ENCODE measurements at places on chromosomes 7 and 10.

DNA sequence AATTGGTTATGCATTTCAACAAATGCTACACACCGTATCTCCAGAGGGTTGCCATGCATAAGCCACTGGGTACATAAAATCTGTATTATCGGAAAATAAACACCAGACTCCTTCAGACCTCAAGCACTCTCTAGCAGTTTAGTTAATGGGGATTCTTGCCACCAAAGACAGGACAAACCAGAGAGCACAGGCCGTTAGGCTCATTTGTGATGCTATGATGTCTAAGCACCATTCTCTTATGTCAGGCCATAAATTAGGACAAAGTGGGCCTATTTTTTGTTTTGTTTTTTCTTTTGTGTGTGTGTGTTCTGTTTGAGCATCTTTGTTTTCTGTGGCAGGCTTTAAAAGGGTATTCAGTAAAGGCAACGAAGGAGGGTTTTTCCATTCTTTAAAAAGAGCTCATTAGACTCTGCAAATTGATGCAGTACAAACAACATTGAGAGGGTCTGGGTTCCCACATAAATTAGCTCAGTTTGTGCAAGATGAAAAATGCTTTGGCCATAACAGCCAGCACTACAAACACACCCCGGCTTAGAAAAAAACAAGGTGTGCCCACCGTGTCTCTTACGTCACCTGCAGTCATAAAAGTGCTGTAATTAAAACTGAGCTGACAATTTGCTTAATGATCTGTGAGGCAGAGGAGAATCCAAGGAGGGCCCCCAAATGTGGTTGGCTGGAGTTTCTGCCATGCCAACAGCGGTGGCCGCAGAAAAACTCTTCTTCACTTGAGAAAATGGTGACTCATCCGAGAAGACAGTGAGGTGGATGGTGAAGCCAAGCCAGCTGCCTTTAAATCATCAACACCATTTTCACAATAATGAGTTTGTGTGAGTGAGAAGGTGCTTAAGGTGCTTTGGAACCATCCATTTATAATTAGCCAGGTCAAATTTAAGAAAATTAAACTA, 297.9 kb downstream of the GATA3 start:
- H3K27me3 ChIP-seq = no peaks in the 10 kb centered on the region
- no peak overlapping the region for H3K27ac ChIP-seq
- H3K4me3 ChIP-seq = no peak overlapping the region
- no peaks in the 10 kb centered on the region for H3K4me1 ChIP-seq

DNA sequence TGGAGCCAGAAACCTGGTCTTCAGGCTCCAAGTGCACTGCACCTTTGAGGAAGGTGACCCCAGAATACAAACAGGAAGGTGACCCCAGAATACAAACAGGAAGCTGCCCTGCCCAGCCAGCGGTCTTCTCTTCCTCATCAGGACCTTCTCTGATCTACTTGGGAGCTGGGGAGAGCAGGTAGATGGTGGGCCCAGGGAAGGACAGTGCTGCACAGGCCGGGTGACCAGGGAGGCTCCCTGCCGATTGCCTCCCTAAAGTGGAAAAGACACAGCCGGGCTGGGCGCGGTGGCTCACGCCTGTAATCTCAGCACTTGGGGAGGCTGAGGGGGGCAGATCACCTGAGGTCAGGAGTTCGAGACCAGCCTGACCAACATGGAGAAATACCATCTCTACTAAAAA, 151.8 kb upstream of the CHST15 start:
- no peaks in the 10 kb centered on the region for H3K27me3 ChIP-seq
- no peak for DNase-seq
- H3K36me3 ChIP-seq = no peaks in the 10 kb centered on the region
- no peak overlapping the region for H3K4me3 ChIP-seq
- H3K27ac ChIP-seq = no peak overlapping the region
- H3K4me1 ChIP-seq = peaks cover 6% of the 10 kb centered on the region

- H3K27me3 ChIP-seq = no peaks in the 10 kb centered on the region
- no peaks in the 10 kb centered on the region for H3K36me3 ChIP-seq
- no peak overlapping the region for H3K27ac ChIP-seq
- no peaks in the 10 kb centered on the region for H3K4me1 ChIP-seq
- DNase-seq = no peak
Observed at GRCh38 chr10:101087965-101088364, 26.2 kb downstream of the KAZALD1 start.

DNA sequence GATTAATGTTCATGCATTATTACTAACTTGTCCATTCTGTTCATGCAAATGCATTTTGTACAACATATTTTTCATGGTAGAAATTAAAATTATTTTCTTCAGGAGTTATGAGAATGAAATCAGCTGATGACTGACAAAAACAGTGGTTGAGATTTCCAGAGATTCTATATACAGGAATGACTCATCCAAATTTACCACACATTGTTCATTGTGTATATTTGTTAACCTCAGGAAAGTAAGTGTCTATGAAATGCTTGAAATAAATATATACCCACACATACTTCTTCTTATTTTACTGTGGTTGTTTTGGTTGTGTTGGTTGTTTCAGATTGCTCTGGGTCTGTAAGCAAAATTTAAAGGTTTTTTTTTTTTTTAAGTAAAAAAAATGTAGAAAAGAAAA, 108.1 kb upstream of the SP8 start:
- no peaks in the 10 kb centered on the region for H3K27me3 ChIP-seq
- DNase-seq = no peak
- H3K36me3 ChIP-seq = no peaks in the 10 kb centered on the region
- H3K4me3 ChIP-seq = no peak overlapping the region
- H3K4me1 ChIP-seq = no peaks in the 10 kb centered on the region
- no peak overlapping the region for H3K27ac ChIP-seq

- peak; percentile 52 for DNase-seq
- peaks cover 30% of the 10 kb centered on the region for H3K4me1 ChIP-seq
- no peaks in the 10 kb centered on the region for H3K27me3 ChIP-seq
- peak overlapping the region; percentile 85 for H3K27ac ChIP-seq
- peak overlapping the region; percentile 84 for H3K4me3 ChIP-seq
- H3K36me3 ChIP-seq = no peaks in the 10 kb centered on the region
Observed at GRCh38 chr7:151340794-151341356, 737 bp upstream of the NUB1 start.

- no peak for DNase-seq
- H3K4me3 ChIP-seq = no peak overlapping the region
- H3K36me3 ChIP-seq = no peaks in the 10 kb centered on the region
- no peaks in the 10 kb centered on the region for H3K4me1 ChIP-seq
Observed at GRCh38 chr7:103613655-103614642, 167.9 kb upstream of the SLC26A5 start.

DNA sequence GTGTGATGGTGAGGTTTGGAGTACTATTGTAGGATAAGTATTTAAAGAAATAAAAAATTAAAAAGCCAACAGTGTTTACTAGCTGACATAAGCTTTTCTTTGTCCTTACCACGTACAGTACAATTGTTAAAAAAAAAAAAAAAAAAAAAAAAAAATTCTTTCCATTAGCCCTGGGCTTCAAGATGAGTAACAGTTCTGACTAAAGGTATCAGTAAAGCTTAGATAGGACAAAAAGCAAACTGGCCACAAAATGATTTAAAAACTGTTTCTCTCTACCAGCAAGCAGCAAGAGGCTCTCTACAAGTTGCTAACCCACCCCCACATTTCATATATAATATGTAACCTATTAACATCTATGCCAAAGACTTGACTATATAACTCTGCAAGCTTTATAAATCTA, 17.5 kb downstream of the HYCC1 start:
- no peak overlapping the region for H3K27ac ChIP-seq
- H3K4me3 ChIP-seq = no peak overlapping the region
- no peak for DNase-seq

DNA sequence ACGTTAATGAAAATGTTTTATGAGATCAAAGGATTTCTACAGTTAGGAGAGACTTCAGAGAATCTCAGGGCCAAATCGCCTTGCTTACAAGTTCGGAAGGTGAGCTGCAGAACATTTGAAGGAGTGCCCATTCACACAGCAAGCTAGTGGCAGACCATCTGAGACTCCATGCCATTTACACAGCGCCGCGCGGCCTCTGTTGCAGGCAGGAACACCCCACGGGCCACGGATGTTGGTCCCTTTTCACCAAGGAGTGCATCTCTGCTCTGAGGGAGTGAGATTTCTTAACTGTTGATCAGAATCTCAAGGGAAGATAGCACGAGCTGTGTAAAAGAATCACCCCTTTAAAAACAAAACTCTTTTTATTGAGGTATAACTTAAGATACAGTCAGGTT, 1.8 kb downstream of the UBE3C start:
- no peak overlapping the region for H3K27ac ChIP-seq
- no peaks in the 10 kb centered on the region for H3K27me3 ChIP-seq
- no peaks in the 10 kb centered on the region for H3K36me3 ChIP-seq
- no peak for DNase-seq
- peak overlapping the region; percentile 83 for H3K4me3 ChIP-seq

GRCh38 chr10:78529262-78529661, 495.6 kb downstream of the RPS24 start:
- H3K4me1 ChIP-seq = no peaks in the 10 kb centered on the region
- no peak for DNase-seq
- no peak overlapping the region for H3K4me3 ChIP-seq
- no peaks in the 10 kb centered on the region for H3K36me3 ChIP-seq
- no peak overlapping the region for H3K27ac ChIP-seq

- no peaks in the 10 kb centered on the region for H3K36me3 ChIP-seq
- H3K27ac ChIP-seq = no peak overlapping the region
- H3K4me1 ChIP-seq = peaks cover 12% of the 10 kb centered on the region
- no peak for DNase-seq
- H3K27me3 ChIP-seq = no peaks in the 10 kb centered on the region
- H3K4me3 ChIP-seq = no peak overlapping the region
Observed at GRCh38 chr7:7710469-7710868, 7.9 kb downstream of the RPA3 start.

DNA sequence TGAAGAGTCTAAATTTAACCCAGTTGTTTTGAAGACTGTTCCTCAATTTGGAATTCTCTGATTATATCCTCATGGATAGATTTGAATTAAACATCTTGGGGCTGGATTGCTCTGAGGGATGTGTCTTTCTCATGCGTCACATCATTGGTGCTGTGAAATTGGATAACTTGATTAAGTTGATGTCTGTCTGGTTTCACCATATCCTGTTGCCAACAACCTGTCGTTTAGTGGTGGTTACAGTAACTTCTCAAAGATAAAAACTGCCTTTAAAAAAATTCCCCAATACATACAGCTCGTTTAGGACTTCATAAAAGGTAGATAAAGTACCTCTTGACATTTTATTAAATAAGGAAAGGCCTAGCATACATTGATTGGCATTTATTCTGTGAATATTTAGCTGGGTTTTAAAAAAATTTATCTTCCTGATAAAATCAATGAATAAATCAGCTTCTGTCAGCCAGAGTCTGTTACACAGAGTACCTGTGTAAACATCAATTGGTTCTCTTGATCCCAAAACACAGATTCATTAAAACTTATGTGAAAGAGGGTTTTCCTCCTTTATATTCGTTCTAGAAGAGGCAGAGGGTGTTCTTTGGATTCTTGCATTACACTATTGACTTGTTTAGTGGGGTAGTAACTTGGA, 10.5 kb downstream of the CRCP start:
- H3K4me1 ChIP-seq = peaks cover 52% of the 10 kb centered on the region
- peak overlapping the region; percentile 13 for H3K27ac ChIP-seq
- no peak overlapping the region for H3K4me3 ChIP-seq
- no peaks in the 10 kb centered on the region for H3K36me3 ChIP-seq
- H3K27me3 ChIP-seq = no peaks in the 10 kb centered on the region

- no peaks in the 10 kb centered on the region for H3K4me1 ChIP-seq
- H3K27me3 ChIP-seq = no peaks in the 10 kb centered on the region
- H3K36me3 ChIP-seq = no peaks in the 10 kb centered on the region
- peak; percentile 56 for DNase-seq
- H3K27ac ChIP-seq = no peak overlapping the region
Observed at GRCh38 chr10:17735166-17735941, 16.6 kb upstream of the TMEM236 start.

- H3K4me1 ChIP-seq = no peaks in the 10 kb centered on the region
- no peaks in the 10 kb centered on the region for H3K36me3 ChIP-seq
- H3K27ac ChIP-seq = no peak overlapping the region
- no peaks in the 10 kb centered on the region for H3K27me3 ChIP-seq
- no peak for DNase-seq
Observed at GRCh38 chr7:94382746-94383145, 11.9 kb upstream of the COL1A2 start.

DNA sequence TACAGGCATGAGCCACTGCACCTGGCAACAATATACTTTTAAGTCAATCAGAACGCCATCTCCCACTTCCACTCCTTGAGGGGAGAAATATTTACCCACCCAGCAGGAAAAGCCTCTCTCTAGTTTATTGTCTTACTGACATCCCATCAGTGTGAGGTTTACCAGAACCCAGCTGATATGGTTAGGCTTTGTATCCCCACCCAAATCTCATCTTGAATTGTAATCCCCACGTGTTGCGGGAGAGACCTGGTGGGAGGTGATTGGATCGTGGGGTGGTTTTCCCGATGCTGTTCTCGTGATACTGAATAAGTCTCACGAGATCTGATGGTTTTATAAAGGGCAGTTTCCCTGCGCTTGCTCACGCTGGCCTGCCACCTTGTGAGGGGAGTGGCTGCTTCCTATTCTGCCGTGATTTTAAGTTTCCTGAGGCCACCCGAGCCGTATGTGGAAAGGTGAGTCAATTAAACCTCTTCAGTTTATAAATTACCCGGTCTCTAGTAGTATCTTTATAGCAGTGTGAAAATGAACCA, 37.5 kb upstream of the TPK1 start:
- H3K4me3 ChIP-seq = no peak overlapping the region
- no peak overlapping the region for H3K27ac ChIP-seq
- no peaks in the 10 kb centered on the region for H3K4me1 ChIP-seq
- no peak for DNase-seq

- H3K4me1 ChIP-seq = no peaks in the 10 kb centered on the region
- no peak overlapping the region for H3K27ac ChIP-seq
- DNase-seq = no peak
- no peaks in the 10 kb centered on the region for H3K36me3 ChIP-seq
- H3K4me3 ChIP-seq = no peak overlapping the region
Observed at GRCh38 chr10:14328881-14329672, 1.6 kb downstream of the FRMD4A start.

- H3K36me3 ChIP-seq = no peaks in the 10 kb centered on the region
- peak overlapping the region; percentile 4 for H3K4me3 ChIP-seq
- no peak overlapping the region for H3K27ac ChIP-seq
- H3K27me3 ChIP-seq = peaks cover 11% of the 10 kb centered on the region
- DNase-seq = no peak
Observed at GRCh38 chr7:155372782-155373358, 75.2 kb downstream of the INSIG1 start.

- no peaks in the 10 kb centered on the region for H3K36me3 ChIP-seq
- H3K27ac ChIP-seq = no peak overlapping the region
- peaks cover 23% of the 10 kb centered on the region for H3K4me1 ChIP-seq
- H3K27me3 ChIP-seq = no peaks in the 10 kb centered on the region
Observed at GRCh38 chr7:37432281-37432920, 16.3 kb downstream of the ELMO1 start.

DNA sequence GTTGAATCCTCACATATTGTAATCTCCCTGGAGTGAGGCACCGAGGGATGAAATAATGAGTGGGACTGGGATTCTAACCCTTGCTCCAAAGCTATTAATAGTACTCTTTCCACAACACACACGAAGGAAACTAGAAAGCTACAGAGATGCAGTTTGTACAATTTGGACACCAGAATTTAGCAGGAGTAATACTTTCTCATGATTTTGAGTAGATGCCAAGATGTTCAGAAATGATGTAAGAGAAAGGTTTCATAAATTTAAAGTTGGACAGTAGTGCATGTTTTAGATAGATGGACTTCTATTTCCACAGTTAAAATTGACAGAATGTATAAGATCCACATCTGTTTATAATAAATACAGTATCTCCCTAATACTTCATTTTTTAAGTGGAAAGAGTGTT, 46.5 kb downstream of the PRR15 start:
- no peak overlapping the region for H3K27ac ChIP-seq
- peaks cover 40% of the 10 kb centered on the region for H3K4me1 ChIP-seq
- no peaks in the 10 kb centered on the region for H3K36me3 ChIP-seq
- no peak for DNase-seq
- no peak overlapping the region for H3K4me3 ChIP-seq
